ENCODE measurements at places on chromosomes 5 and 9.

DNA sequence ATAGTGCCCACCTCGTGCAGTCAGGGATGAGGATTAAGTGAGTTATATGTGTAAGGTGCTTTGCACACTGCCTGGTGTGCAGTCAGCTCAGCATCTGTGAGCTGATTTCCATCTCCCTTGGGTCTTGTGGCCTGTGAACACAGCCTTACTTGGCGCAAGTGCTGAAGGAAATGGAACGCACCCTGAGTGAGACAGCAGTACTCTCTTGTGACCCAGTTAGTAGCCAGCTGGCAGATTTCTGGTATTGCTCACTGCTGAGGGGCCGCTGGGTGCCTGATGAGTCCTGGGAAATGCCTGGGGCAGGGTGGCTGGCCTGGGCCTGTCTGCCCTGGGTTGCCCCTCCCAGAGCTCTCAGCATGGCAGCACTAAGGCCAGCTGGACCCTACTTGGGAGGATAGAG is 90.9 kb upstream of the BOD1 start:
- DNase-seq, result peak; percentile 66

DNA sequence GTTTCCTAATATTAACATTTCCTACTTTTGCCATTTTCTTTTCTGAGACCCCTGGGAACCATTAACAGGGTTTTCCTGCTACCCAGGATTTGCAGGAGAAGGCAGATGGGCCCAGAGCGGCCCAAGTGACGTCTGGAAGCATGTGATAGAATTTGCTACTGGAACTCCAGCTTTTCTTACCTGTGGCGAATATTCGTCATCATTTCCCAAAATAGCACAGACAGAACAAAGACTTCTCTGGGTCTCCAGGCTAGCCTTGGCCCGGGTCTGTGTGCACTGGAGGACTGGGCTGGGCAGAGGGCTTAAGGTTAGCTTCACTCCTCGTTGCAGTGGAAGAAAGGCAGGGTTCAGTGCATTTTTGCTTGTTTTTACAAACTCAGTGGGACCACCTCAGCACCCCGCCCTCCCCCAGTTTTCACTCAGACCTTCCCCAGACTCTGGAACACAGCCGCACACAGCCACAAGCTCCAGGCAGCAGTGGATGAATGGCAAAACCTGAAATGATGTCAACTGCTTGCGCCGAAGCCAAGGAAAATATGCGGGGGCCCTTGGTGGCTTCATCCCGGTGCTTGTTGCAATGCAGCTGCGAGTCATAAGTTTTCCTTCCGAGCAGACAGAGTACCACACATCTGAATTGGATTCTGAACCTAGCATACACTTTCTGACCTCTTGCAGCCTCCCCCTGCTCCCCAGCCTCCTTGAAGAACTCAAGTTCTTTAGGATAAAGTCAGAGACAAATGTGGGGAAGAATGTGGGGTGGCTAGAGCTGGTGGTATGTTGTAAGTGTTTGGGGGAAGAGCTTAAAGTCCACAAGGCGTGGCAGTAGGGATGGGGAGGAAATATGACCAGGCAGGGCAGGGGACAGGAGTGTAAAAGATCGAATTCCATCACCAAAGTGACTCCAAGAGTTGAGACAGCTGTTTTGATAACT is 586.0 kb downstream of the CCDC171 start:
- no peak for DNase-seq

- DNase-seq, result no peak
Observed at GRCh38 chr5:129204525-129204924, 110.0 kb downstream of the ISOC1 start.

- DNase-seq, result no peak
Observed at GRCh38 chr9:134489621-134490408, 151.8 kb upstream of the COL5A1 start.

DNA sequence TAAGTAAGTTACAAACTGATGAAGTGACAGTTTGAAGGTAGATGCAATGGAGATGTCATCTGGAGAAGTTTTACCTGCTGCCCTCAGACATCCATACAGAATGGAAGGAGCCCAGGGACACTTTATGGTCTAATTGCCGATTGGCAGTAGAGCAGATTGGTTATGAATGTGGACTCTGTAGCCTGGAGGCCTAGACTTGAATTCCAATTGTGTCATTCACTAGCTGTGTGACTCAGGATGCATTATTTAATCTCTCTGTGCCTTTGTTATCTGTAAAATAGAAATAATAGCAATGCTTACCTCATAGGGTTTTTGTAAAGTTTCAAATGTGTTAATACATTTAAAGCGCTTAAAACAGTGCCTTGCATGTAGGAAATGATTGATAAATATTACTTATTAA is 5.2 kb upstream of the TCERG1 start:
- no peak for DNase-seq

GRCh38 chr5:4017076-4017803 is 421.6 kb downstream of the IRX1 start:
- DNase-seq, result no peak

DNA sequence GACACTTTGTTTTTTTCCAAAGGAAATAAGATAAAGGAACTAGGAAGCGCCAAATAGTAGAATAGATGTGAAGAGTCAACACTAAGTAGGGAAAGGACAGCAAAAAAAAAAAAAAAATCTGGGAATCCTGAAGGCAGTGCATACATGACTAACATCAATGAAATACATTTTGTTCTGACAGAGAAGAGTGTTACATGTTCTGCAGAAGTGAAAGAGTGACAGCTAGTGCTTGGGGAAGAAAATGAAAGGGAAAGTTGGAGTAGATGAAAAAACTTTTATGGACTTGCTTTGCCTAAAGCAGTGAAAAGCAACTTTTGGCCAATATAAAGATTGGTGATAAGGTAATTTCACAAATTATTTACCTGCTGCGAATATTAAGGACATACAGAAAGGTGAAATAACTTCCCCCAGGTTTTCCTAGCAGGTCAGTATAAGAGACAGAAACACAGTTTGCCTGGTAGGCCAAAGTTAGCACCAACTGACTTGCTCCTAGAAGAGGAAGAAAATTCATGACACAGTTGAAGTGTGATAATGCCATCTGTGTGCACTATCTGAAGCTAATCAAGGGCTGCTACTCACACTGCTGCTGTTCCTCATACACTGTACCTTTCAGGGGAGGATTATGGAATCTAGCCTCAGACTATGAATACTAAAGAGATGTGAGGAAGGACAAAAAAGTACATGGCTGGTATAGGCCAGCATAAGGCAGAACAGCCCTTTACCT is 38.6 kb downstream of the RANBP6 start:
- no peak for DNase-seq

DNA sequence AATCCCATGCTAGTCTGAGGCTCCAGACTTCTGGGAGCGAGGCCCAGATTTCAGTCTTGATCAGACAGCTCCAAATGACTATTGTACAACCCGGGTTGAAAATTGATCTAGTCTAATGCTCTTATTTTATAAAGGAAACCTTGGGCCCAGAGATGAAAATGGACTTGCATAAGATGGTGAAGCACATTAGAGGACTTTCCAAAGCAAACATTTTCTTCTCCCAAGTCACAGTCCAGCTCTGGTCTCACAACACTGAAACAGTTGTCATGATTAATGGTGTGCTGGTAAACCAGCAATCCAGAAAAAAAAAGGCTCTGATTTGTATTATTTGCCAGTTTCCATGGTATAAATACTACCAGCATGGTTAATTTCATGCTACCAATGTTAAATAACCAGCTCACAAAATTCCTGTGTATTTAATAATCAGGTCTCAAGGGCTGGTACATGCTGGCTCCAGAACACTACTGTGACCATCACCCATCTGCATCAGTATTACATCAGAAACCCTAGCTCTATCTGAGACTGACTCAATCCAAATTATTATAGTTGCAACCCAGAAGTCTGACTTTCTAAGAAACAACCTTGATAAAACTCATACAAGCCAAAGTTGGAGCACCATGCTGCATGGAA is 32.5 kb upstream of the ABLIM3 start:
- no peak for DNase-seq

DNA sequence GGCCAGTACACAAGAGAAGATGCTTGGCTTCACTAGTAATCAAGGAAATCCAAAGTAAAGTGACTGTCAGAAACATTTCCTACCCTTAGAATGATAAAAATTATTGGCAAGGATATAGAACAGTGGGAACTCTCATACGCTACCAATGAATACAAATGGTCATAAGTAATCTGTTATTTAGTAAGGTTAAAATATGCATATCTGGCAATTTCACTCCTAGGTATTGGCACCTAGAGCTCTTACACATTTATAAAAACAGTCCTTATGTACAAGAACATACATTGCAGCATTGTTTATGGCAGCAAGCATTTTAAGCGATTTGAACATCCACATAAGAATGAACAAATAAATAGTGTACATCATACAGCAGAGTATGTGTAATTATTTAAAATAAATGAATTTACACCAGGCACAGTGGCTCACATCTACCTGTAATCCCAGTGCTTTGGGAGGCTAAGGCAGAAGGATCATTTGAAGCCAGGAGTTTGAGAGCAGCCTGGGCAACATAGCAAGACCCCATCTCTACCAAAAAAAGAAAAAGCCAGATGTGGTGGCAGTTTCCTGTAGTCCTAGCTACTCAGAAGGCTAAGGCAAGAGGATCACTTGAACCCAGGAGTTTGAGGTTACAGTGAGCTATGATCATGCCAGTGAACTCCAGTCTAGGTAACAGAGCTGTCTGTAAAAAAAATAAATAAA is 93.3 kb downstream of the NIPBL start:
- DNase-seq, result no peak

DNA sequence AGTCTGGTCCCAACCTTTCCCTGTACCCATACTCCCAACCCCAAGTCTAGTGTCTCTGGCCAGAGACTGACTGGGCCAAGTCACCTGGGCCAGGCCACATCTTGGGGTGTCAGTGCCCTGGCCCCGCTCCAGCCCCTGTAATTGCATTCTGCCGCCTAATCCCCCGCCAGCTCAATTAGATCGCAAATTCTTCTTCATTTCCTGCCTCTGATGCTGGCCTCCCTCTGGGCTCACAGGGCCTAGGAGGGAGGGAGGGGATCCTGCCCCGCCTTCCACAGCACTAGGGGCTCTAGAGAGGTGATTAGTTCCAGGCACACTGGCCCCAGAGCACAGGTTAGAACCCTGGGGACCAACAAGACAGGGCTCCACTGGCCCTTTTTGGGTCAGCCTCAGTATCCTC is 5.5 kb downstream of the CXXC5 start:
- DNase-seq, result no peak

DNA sequence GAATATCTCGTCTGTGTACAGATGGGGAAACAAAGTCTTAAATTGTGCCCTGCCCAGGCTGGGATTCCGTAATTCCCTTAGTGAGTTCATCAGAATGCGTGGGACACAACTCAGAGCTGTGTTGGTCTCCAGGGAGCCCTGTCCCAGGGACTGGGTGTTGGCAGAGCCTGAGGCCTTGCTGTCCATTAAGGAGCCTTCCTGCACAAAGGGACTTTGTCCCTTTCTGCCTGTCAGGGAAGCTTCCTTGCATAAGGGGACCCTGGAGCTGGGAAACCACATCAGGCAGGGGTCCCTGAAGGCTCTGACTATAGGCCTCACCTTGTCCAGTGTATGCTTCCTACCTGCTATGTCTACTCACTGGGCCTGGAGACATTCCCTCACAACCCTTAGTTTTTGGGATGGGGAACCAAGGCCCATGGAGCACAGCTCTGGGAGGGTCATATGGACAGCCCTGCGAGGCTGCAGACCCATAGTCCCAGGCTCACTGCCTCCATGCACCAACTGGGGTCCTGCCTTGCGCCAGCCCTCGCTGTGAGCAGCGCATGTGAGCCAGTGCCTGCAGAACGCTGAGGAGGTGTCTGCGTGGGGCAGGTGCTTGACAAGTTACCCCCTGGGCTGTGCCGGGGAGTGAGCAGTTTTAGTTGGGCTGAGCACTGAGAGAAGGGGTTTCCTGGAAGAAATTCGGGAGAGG is 1.6 kb downstream of the CARD19 start:
- DNase-seq, result no peak

GRCh38 chr5:148542812-148543211 is 111.5 kb downstream of the HTR4 start:
- no peak for DNase-seq

GRCh38 chr9:108258640-108259039 is 597.1 kb downstream of the ACTL7B start:
- DNase-seq, result no peak

DNA sequence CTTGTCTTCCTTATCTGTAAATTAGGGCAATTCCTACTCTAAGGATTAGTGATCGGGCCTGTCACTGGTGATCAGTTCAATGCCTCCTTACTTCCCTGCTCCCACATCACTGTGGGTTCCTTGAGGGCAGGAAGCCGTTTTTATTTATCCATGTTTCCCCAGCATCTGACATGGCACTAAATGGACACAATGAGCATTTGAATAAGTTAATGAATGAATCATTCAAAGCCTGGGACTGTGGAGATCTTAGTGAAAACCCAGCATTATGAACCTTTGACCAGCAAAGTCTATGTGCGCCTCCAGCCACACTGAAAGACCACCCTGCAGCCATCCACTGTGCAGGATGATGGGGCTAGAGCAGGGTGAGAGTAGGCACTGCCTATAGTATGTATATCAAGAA is 11.6 kb downstream of the COL15A1 start:
- no peak for DNase-seq

DNA sequence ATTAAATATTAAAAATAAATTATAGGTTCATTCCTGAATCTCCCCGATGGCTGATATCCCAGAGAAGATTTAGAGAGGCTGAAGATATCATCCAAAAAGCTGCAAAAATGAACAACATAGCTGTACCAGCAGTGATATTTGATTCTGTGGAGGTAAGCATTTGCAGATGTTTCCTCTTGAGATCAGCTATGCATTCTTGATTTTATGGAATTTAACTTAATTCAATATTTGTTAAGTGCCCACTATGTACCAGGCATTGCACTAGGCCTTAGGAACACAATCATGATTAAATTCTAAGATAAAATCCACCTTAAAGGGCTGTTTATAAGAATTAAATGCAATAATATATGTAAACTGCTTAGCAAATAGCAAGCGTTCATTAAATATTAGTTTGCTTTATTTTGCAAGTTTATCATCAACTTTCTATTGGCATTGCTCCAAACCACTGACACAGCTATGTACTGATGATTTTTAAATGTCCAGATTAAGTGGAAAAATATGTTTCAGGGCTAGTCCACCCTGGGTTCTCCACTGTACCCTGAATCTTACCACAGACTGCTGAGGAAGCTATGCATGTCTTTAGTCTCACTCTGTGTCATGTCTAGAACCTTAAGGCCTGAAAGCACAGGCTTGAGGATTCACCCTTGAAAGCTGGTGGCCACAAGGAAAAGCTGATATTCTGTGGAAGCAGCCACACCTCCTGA is 33.2 kb downstream of the SLC22A4 start:
- DNase-seq, result no peak

- DNase-seq, result no peak
Observed at GRCh38 chr9:127059030-127059429, 63.4 kb downstream of the ANGPTL2 start.

GRCh38 chr5:87539839-87540238 is 127.1 kb upstream of the CCNH start:
- no peak for DNase-seq

- DNase-seq, result no peak
Observed at GRCh38 chr5:57503433-57503832, 20.8 kb upstream of the ACTBL2 start.

Measured in breast epithelium (tissue), 4 donors.